ENCODE measurements at places on chromosomes 16 and 17. TPM values are rescaled to one million over a fixed set of nuclear protein-coding genes. Genes with fewer than 3 reads are reported as not detected.

Gene KRT33B
- not detected for total RNA-seq

Gene CCDC144A
- 34.9 TPM for total RNA-seq

Gene MFAP4
- total RNA-seq, result 2.0 TPM

Gene SLC9A5
- total RNA-seq, result 1.2 TPM

Gene PRSS8
- total RNA-seq, result not detected

Gene CDRT15L2
- not detected for total RNA-seq

Gene GLP2R
- total RNA-seq, result under 0.01 TPM

Gene JPT2
- 23.1 TPM for total RNA-seq

Gene TBC1D3D
- total RNA-seq, result not detected

Gene ARHGDIG
- total RNA-seq, result 29.5 TPM

Gene MYH1
- not detected for total RNA-seq

Gene DCTPP1
- total RNA-seq, result 36.1 TPM

Gene DLX3
- total RNA-seq, result under 0.01 TPM

Gene KRT20
- 0.25 TPM for total RNA-seq

Gene ALOX15B
- not detected for total RNA-seq

Gene CLTC
- 319 TPM for total RNA-seq

Gene CCL14
- total RNA-seq, result not detected

Gene RAPGEFL1
- 15.5 TPM for total RNA-seq

Gene RAC3
- 117 TPM for total RNA-seq

Gene PRSS53
- total RNA-seq, result 1.5 TPM

Gene KAT8
- total RNA-seq, result 25.6 TPM

Gene ENPP7
- total RNA-seq, result not detected

Gene ST6GALNAC2
- not detected for total RNA-seq

Gene CCL2
- total RNA-seq, result 0.74 TPM

Gene ROGDI
- total RNA-seq, result 25.6 TPM

Gene WNK4
- 0.74 TPM for total RNA-seq

Gene KIF18B
- total RNA-seq, result 0.25 TPM

Gene FAM83G
- 0.25 TPM for total RNA-seq

Gene ADAM11
- 14.3 TPM for total RNA-seq

Gene MMP28
- 6.4 TPM for total RNA-seq

Gene DHRS13
- total RNA-seq, result 20.4 TPM

Gene DDX28
- total RNA-seq, result 6.4 TPM

Gene CDH5
- 6.9 TPM for total RNA-seq

Gene SLC43A2
- total RNA-seq, result 11.8 TPM

Gene KLHL10
- total RNA-seq, result 0.25 TPM

Gene SEZ6L2
- total RNA-seq, result 58.5 TPM

Gene DNAAF8
- total RNA-seq, result 0.49 TPM

Gene TMEM132E
- total RNA-seq, result 1.2 TPM

Gene CBX2
- 5.7 TPM for total RNA-seq

Gene TBC1D28
- total RNA-seq, result not detected

Gene SHCBP1
- total RNA-seq, result 3.7 TPM

Gene TRPV3
- 0.74 TPM for total RNA-seq

Gene HSD11B2
- total RNA-seq, result not detected

Gene LASP1
- 53.1 TPM for total RNA-seq

Gene SEPTIN1
- total RNA-seq, result 0.74 TPM

Gene NLRC5
- 1.2 TPM for total RNA-seq

Gene TAT
- total RNA-seq, result not detected

Gene AGRP
- not detected for total RNA-seq

Gene VPS9D1
- total RNA-seq, result 7.9 TPM

Gene SOX15
- 0.49 TPM for total RNA-seq

Gene KCNJ18
- total RNA-seq, result not detected

Gene DNAI2
- 0.25 TPM for total RNA-seq

Gene NHLRC4
- 0.25 TPM for total RNA-seq

Gene MEIOB
- 0.49 TPM for total RNA-seq
